ENCODE measurements at places on chromosomes 7 and 10. TPM values are rescaled to one million over a fixed set of nuclear protein-coding genes. Genes with fewer than 3 reads are reported as not detected.

CUX1 gene
- 19.7 TPM for total RNA-seq

LEP gene
- not detected for total RNA-seq

POM121L12 gene
- not detected for total RNA-seq

TLX1 gene
- not detected for total RNA-seq

CARD11 gene
- 0.18 TPM for total RNA-seq

DNA sequence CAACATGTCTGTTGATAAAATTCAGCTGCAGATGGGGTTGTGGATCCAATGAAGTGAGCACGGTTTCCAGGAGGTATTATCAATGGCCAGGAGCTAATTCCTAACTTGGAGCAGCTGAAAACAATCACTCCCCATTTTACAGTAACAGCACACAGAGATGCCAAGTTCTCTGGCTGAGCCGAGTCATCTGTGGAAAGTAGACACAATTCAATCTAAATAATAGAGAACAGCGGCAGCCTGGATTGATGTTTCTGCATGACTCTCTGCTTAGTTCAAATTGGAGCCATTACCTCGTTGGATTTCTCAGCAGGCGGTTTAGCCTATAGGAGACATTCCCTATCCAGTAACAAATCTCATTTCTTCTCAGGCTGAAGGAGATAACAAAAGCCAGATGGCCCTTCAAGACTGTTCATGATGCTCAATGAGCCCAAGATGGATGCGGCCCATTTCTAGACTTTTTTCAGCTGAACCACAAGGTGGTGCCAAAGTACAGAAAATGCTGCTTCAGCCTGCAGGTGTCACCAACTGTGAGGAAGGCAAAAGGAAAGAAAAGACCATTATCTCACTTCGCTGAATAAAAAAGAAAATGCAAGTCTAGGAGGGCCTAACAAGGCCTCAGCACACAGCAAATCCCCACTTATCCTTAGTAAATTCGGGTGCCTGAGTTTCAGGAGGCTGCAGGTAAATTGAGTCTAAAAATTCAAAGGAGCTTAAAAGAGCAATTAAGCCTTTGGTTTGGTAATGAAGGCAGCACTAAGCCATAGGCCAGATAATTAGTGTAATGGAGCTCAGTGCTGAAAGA, 83.7 kb downstream of the SLC16A9 start:
- peak; percentile 71 for DNase-seq

GRCh38 chr10:56586461-56586891, 225.4 kb upstream of the ZWINT start:
- DNase-seq, result no peak

DNA sequence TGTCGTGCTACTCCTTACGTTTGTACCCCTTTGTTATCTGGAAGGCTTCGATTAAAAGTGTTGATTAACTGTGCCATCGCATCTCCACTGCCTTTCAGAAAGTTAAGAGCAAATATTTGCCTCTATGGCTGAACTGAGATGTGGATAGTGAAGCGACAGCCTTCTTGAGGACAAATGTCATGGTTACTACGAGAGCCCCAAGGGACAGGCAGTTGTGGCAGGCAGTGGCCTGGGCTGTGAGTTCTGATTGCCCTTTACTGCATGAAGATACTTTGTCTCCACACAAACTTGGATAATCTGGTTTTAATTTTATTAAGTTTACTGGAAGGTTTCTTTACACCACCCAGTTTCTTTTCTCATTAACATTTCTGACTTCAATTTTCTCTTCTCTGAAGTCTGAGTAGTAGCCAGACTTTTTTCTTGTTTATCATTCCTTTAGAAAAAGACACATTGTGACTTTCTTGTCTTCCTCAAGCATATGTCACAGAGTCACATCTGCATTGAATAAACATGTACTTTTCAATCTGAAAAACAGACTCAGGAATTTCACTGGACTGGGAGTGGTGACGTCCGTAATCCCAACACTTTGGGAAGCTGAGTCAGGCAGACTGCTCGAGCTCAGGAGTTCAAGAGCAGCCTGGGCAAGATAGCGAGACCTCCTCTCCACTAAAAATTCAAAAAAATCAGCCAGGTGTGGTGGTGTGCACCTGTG, 1.5 kb downstream of the TAS2R41 start:
- DNase-seq, result peak; percentile 22

- DNase-seq, result no peak
These were observed 47.8 kb upstream of the CSTF2T start for GRCh38 chr10:51747216-51747615.

DNA sequence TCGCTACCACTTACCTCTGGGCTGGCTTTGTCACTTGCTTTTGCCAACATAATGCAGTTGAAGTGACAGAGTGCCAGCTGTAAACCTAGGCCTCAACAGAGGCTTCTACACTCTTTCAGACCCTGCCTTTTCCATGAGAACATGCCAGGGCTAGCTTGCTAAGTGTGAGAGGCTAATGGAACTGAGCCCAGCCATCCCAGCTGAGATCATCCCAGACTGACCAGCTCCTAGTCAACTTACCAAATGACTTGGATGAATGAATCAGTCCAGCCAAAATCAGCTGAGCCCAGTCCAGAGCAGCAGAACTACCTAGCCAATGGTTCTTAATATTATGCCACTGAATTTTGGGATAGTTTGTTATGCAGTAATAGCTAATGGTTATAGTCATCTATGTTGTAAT, 34.7 kb upstream of the MKLN1 start:
- DNase-seq, result peak; percentile 76

DNA sequence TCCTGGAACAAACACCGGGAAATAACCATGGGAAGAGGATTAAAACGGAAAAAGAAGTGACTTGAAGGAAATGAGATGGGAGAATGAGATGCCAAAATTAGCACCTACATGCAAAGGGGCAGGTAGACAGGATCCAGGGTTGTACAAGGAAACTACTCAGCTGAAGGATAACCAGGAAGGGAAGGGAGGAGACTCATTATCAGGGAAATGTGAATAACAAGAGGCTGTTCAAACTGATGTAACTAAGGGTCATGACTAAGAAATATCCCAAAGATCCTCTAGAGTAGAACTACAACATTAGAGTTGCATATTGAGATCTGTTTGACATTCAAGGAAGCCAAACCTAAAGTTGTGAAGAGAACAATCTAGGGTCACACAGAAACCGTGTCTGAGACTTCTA, 166.2 kb upstream of the SP8 start:
- DNase-seq, result no peak

DNA sequence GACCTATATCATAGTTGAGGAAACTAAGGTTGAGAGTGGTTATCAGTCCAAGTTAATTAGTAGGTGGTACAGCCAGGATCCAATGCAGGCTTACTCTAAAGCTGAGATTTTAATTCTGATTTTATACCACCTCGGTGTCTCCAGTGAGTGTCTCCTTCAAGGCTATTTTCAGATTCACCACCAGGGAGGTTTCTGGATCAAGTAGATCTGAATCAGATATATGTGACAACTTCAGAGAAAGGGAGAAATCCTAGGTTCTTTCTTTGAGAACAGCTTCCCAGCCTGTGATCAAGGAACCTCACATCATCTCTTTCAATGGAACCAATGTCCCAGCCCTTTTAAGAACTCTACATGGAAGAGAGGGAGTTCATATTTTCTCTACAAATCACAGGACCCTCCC, 429.2 kb downstream of the SORCS3 start:
- DNase-seq, result no peak

DNA sequence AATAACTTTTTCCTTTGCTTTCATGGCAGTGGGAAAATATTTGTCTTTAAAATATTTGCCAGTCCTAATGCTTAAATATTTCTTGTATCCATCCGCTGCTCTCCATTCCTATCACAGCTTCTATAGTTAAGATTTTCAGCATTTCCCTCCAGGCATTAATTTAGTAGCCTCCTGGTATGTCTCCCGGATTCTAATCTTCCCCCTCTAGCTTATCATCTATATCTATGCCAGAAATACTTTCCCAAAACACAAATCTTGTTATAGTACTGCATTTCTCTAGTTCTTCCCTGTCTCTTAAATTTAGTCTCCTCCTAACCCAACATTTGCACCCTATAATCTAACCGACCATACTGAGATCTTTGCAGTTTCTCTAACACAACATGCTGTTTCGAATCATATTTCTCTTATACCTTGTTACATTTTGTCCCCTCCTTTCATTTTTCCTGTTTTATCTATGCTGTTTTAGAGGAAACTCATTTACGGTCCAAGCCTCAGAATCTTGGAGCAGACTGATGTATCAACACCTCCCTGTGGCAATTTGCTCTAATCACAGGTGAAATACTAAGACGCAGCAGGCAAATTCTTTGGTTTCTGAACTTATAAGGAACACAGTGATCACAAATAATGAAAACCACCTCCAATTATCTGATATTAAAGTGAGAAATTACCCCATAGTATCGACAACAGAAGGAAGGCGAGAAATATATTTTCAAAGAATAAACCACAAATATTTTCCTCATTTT, 10.3 kb downstream of the CNTNAP2 start:
- DNase-seq, result no peak
